ENCODE measurements at places on chromosomes 2 and 18. TPM values are rescaled to one million over a fixed set of nuclear protein-coding genes. Genes with fewer than 3 reads are reported as not detected.

Gene DNAJC5G
- total RNA-seq = not detected

Gene UCN
- total RNA-seq = 1.3 TPM

DNA sequence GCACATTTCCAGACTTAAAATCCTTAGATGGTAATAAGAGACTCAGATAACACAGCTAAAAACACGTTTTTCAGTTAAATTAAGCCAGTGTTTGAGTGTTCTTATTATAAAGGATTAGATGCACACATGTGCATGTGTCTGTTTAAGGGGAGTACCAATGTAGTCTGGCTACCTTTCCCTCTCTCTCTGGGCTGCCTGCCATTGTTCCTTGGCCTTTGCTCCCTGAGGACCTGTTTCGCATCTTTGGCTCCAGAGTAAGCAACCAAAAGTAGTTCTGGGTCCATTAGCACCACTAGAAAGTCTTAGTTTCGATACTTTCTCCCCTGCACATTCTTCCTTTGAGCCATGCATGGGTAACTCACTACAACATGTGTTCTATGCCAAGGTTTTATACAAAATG lies 228.3 kb downstream of the TPGS2 start:
- no peaks in the 10 kb centered on the region for H3K36me3 ChIP-seq
- DNase-seq = no peak
- no peaks in the 10 kb centered on the region for H3K27me3 ChIP-seq
- H3K27ac ChIP-seq = no peak overlapping the region

DNA sequence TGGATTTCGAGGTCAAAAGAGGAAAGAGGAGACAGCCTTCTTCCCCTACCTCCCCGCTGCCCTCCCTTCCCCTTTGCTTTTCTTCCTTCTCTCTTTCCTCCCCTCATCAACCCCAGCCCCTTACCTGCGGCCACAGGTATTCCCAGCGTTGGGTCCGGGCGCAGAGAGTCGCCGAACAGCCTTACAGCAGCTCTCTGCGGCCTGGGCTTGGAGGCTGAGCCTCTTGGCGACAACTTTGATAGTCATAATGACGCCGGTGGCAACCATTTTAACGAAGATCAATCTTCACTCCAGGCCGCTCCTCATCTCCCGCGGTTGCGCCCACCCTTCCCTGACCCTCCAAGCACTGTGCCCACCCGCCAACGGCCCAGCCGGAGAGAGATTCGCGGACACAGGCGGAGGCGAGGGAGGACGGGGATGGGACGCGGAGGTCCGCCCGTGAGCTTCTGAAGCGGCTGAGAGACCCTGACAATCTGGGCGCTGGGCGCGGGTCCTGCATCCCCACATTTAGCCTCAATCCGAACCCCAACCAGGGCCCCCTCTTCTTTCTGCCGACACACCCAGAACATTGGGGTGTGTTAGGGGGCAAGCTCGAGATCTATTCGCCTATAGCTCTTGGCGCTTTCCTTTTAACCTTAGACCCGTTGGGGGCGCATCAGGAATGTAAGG lies 1.5 kb upstream of the EVX2 start:
- peaks cover 12% of the 10 kb centered on the region for H3K4me1 ChIP-seq
- no peak overlapping the region for H3K4me3 ChIP-seq
- peaks cover 31% of the 10 kb centered on the region for H3K36me3 ChIP-seq

- no peak overlapping the region for H3K27ac ChIP-seq
- H3K4me3 ChIP-seq = no peak overlapping the region
- no peaks in the 10 kb centered on the region for H3K36me3 ChIP-seq
Measured at GRCh38 chr2:130760754-130761751, 5.7 kb downstream of the AMER3 start.

GRCh38 chr2:50215736-50216135 lies 816.2 kb downstream of the NRXN1 start:
- H3K4me3 ChIP-seq = no peak overlapping the region
- no peak overlapping the region for H3K27ac ChIP-seq
- DNase-seq = no peak
- no peaks in the 10 kb centered on the region for H3K27me3 ChIP-seq
- no peaks in the 10 kb centered on the region for H3K36me3 ChIP-seq

- peaks cover 23% of the 10 kb centered on the region for H3K36me3 ChIP-seq
- DNase-seq = no peak
- H3K27ac ChIP-seq = peak overlapping the region; percentile 53
Measured at GRCh38 chr2:134292514-134292913, 38.6 kb downstream of the MGAT5 start.
